ENCODE measurements at places on chromosomes 13 and 19.

GRCh38 chr19:45601115-45601514 is 897 bp downstream of the GPR4 start:
- DNase-seq: no peak

DNA sequence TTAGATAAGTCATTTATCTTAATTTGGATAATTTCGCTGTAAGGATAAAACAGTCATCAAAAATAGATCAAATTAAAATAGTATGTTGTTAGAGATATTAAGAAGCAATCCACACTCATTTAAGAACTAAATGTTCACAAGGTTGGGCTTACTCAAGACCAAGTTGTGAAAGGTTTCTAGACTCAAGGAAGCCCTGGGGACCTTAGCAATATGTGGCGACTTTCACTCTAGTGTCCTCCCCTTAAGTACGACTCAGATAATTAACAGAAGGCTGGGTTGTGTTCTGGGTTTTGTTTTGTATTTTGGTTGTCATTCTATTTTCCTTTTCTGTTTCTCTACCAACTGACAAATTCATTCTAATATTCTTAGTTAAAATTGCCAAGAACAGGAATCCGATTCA is 1008.0 kb downstream of the PCDH9 start:
- no peak for DNase-seq

DNA sequence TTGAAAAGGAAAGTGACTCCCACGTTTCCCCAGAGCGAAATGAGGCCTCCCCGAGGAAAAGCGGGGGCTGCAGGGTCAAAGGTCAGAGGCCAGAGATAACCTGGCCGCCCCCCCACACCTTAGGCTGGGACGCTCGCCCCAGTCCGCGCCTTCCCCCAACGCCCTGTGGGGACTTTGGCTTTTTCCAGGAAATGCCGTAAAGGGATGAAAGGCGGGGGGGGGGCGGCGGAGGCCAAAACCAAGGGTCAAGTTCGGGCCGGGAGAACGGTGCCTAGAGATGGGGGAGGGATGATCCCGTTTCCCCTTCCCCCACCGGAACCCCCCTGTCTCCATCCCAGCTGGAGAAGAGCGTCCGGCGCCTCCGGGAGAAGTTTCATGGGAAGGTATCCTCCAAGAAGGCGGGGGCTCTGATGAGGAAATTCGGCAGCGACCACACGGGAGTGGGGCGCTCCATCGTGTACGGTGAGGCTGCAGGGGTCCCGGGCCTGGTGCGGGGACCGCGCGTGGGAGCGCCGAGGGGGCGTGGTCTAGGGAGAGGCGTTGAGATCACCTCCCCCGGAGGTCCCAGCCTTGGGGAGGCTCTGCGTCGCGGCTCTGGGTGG is 575 bp downstream of the SHFL start:
- no peak for DNase-seq

DNA sequence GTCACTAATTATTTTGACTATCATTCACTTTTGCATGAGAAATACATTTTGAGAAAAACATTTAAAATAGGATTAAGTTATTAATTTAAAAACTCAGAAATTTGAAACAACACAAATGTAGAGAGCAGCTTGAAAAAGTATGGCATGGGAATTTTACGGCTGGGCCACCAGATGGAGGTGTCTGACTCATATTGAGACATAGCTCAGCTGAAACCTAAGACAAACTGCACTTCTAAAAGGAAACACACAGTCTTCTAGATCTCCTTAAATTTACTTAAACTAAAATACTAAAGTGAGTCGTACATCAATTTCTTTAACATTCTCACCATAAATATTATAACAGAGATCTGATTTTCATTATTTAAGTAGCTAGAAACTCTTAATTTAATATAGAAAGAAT is 41.9 kb upstream of the POSTN start:
- DNase-seq: no peak

- no peak for DNase-seq
Observed at GRCh38 chr13:102294407-102295018, 107.3 kb downstream of the FGF14 start.

DNA sequence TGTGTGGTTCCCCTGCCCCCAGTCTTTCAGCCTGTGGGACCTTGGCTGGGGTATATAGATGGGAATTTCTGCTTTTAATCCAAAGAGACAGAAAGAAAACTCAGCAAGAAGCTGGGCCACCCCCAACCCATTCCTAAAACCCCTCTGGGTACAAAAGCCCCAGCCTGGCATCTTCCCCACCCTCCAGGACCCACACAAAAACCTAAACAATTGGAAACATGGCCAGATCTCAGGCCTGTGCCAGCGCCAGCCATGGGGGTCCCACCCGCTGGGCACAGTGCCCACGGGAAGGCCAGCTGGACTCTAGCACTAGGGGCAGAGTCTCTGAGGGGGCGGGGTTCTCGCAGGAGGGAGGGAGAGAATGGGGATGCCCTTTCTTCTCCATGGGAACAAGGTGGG is 8.6 kb downstream of the LYL1 start:
- no peak for DNase-seq

DNA sequence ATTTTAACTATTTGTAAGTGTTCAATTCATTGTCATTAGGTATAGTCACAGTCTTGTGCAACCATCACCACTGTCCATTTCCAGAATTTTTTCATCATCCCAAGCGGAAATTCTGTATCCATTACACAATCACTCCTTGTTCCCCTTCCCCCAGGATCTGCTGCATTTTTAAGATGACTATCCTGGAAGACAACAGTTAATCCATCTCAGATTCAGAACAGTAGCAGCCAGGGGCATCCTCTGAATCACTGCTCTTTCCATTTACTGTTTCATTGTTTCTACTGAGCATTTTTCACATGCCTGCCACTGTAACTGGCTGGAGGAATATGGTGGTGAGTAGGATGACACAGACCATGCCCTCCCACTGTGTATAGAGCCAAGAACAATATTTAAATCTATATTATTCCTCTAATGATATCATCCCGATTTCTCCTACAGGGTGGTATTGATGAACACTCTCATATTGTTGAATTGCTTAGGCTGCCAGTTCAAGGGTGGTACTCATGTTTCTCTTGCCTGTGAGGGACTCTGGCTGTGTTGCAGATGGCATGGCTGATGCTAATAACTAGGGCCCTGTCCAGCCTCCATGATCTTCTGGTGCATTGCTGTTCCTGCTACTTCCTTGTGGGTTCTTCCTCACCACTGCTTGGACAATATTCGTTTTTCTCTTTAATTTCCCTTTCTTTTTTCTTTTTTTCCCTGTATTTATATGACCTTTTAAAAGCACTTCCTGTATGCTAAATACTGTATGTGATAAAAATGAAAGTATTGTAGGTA is 59.0 kb downstream of the WDFY2 start:
- no peak for DNase-seq

GRCh38 chr13:34156841-34157365 is 339.0 kb downstream of the RFC3 start:
- DNase-seq: peak; percentile 49

DNA sequence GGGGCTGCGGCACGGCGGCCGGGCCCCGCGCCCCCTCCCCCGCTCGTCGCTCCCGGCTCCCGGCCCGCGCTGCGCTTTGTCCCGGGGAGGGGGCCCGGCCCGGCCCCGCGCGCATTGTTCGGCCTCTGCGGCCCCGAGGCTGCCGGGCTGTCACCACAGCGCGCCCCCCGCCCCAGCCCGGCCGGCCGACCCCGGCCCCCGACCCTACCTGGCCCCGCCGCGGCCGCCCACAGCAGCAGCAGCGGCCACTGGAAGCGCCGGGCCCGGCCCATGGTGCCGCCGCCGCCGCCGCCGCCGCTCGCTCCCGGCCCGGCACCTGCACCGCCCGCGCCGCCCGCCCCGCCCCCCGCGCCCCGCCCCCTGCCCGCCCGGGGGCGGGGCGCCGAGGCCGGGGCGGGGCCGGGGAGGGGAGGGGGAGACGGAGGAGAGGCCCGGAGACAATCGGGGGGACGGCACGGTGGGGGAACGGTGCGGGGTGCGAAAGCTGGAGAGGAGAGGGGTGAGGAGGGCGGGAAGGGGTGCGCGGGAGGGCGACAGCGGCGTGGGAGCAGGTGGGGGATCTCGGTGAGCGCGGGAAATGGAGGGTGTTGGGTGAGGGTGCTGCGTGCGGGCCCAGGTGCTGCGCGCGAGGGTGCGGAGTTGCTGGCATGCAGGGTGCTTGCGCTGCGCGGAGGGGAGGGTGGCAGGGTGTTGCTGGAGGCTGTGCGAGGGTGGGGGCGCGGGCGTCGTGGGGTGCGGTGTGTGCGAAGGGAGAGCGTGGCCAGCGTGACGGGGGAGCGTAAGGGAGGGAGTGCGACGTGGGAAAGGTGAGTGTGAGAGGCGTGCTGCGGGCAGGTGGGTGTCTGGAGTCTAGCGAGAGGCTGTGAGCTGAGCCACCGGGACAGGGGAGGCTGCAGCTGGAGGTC is at the start of gene CADM4:
Gene CADM4, minus strand, starts transcription at position 332 of the 905 bp plus-strand sequence. Its CDS starts 60 bp downstream, at position 272.
- DNase-seq: peak; percentile 49

DNA sequence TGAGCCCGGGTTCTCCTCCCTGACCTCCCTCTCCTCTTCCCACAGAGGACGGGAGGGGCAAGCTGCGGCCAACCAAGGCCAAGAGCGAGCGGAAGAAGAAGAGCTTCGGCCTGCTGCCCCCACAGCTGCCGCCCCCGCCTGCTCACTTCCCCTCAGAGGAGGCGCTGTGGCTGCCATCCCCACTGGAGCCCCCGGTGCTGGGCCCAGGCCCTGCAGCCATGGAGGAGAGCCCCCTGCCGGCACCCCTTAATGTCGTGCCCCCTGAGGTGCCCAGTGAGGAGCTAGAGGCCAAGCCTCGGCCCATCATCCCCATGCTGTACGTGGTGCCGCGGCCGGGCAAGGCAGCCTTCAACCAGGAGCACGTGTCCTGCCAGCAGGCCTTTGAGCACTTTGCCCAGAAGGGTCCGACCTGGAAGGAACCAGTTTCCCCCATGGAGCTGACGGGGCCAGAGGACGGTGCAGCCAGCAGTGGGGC is 162.2 kb downstream of the KDM4B start:
- DNase-seq: no peak

GRCh38 chr19:30393729-30394480 is 21.7 kb downstream of the ZNF536 start:
- no peak for DNase-seq

DNA sequence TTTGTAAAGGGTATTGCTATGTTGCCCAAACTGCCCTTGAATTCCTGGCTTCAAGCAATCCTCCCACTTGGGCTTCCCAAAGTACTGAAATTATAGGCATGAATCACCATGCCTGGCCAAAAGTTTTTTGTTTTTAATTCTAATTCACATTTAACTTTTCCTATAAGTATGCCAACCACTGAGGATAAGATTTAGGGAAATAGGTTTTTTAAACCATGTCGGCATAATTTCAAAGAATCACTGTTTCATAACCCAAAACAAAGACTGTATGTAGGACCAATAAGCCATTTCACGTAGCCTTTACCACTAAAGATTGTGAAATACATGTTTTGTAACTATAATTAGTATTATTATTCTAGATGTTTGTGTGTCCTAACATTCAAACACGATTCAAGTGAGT is 8.2 kb downstream of the ZDHHC20 start:
- no peak for DNase-seq

DNA sequence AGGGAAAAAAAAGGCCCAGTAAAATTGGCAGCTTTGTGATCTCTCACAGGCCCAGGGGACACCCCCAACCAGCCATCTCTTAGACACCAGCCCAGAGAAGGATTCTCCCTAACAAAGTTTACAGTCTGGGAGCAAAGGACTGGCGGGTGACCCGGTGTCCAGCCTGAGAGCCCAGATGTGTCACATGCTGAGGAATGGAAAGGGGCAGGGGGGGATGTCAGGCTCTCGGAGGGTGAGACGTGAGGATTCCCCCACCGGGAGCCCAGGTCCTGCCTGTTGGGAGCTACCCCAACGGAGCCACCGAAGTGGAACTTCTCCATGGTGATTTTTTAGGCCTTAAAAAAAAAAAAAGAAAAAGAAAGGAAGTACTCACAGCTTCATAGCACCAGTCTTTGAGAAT is 4.8 kb upstream of the CTXN1 start:
- DNase-seq: no peak

GRCh38 chr19:40464059-40465024 is 1.2 kb downstream of the BLVRB start:
- peak; percentile 61 for DNase-seq

- peak; percentile 70 for DNase-seq
Observed at GRCh38 chr19:40305403-40305802, 20.3 kb upstream of the AKT2 start.

DNA sequence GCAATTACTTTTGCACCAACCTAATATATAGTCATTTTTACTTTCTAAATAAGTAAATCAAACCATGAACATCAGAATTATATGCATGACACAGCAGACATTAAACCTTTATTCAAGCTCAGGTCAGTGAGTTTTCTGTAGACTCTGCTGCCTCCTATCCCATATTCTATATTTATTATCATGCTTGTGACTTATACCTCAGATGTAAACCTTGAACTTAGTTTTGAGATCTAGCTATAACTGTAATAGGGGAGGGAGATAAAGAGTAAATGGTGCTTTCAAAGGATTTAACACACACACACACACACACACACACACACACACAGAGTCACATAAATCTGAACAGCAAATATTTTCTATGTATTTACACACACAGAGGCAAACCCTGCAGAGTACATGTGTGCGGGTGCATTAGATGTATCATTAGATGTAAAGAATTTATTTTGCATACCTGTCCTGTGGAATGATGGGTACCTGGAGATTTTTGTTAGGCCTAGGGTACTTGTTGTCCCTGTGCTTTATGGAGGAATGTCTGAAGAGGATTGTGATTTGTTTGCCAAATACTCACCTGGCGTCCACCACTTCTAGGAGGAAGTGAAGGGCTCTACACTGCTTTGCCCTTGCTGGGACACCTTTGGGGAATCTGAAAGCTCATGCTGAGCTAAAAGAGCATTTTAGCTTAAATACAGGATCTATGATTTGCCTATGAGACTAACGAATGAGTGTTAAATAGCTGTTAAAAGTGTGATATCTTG is 521.9 kb downstream of the KLF5 start:
- DNase-seq: no peak

GRCh38 chr19:46631481-46631880 is 4.5 kb downstream of the GNG8 start:
- DNase-seq: no peak

DNA sequence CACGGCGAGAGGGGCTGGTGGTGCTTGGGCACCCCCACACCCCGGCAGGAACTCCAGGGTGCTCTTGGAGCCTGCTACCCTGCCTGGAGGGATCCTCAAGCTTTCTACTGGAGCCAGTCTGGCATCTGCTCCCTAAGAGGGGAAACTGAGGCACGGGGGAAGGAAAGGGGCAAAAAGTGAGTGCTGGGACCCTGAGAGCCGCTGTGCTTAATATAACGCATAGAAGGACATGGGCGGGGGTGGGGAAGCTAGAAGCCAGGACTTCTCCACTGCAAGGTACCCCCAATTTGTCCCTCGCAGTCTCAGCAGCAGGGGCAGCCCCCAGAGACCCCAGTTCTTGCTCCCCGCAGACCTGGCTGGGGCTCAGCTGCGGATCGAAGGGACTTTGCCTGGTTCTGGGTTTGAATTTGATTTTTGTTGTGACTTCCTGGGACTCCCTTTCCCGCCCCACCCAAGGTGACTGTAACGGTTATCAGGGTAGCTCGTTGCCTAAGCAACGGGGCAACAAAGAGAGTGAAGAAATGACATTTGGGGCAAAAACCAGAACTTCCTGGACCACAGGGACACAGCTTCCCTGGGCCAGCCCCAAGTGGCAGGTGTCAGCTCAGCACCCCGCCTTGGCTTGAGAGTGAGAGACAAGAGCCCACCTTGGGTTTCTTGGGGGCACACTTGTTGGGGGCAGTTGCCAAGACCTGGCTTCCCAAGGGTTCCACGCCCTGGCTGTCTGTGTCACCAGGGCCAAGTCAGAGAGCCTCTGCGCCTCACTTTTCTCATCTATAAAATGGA is 638 bp downstream of the ADGRE5 start:
- DNase-seq: no peak

GRCh38 chr13:46561691-46562090 is 8.7 kb downstream of the LRCH1 start:
- no peak for DNase-seq

- DNase-seq: no peak
Observed at GRCh38 chr19:35558400-35559280, 4.8 kb downstream of the ATP4A start.
